Activated CD4-positive, alpha-beta memory T cell treated with anti-CD3 and anti-CD28 coated beads, Interleukin-2, amount 10 ng/mL, durations not matched to agents 7 days and 5 days (primary cell): ENCODE measurements at places on chromosomes 4 and X.
A peak's percentile ranks its signal among the peaks of the same experiment; 100 is the strongest.

DNA sequence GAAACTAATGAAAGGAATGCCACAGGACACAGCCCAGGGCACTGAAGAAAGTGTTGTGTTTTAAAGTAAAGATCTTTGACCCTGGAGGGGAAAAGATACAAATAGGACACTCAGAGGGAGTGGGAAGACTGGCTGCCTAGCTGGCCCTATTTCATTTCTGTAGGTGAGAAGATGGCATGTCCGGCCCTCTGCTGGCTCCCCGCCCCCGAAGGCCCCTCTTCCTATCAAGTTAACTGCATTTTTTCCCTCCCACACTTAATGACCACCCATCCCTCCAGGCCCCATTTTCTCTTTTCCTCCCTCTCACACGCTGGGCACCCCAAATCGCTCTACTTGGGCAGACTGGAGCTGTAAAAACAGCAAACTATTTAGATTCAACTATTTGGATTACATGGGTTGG lies 5.5 kb upstream of the TRIM75 start:
- DNase-seq = no peak

DNA sequence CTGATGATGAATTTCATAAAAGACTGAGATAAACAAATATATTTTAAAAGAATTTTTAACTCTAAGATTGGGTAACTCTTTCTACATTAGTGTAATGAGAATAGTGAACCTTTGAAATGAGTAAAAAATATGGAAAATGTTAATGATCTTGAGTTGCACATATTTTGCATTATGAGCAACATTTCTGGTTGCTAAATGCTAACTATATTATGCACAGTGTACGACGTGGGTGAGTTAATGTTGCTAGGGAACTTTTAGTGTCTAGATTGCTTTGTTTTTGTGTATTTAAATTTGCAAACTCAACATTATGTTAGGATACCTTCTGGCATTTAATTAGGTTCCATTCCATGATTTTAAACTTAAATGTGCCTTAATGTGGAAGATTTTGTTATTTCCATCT lies 612.9 kb upstream of the GALNT7 start:
- DNase-seq = no peak

- no peak for DNase-seq
These were observed 462.4 kb downstream of the TLL1 start for GRCh38 chr4:166335256-166335938.

- no peak for DNase-seq
These were observed 23.4 kb upstream of the SLC10A7 start for GRCh38 chr4:146545102-146545501.

DNA sequence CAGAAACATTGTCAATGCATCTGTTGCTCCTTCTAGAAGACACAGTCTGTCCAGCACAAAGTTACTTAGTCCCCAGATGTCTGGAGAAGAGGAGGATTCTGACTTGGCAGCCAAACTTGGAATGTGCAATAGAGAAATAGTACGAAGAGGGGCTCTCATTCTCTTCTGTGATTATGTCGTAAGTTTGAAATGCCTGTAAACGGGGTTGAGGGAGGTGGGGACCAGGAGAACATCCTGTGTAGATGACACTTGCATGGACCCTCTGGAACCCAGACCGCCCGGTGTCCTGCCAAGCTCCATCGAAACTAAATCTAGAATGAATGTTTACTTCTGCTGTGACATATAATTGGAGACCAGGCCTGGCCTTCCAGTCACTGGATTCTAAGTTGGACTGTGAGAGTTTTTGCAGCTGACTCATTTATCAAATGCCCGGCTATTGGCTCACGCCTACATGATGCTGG lies 45.0 kb upstream of the MSANTD1 start:
- DNase-seq = no peak

DNA sequence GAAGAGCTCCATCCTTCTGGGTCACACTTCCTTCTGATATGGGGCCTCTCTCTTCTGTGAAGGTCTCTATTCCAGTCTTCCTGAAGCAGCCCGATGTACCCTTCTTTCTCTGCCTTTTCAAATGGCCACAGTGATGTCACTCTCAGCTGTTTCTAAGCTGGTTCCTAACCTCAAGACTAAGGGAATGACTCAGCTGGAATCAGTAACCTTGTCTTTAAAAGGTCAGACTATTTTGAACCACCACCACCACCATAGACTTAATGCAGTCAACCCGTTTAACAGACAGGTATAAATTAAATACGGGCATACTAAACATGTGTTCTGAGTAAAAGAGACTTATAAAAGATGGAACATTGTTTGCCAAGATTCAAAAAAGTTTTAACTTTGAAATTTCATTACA lies 121.0 kb downstream of the PPA2 start:
- DNase-seq = no peak

DNA sequence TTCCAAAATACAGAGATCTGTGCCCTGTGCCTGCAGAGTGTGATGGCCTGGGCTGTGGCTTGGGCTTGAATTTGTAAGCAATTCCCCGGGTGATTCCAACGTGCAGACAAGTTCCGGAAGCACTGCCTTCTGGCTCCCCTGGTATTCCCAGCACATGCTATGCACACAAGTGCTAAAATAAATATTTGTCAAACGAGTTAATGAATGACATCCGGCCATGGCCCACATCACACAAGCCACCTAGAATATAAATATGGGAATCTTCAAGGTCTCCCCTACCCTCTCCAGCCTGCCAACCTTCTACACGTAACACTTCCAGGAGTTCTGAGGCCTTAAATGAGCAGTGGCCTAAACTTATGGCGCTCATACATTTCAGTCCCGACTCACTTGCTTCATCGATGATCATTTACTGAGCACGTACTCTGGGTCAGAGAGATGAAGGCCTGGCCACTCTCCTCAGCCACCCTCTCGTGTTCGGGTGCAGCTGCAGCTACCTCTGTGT lies 21.3 kb downstream of the DCTD start:
- no peak for DNase-seq

DNA sequence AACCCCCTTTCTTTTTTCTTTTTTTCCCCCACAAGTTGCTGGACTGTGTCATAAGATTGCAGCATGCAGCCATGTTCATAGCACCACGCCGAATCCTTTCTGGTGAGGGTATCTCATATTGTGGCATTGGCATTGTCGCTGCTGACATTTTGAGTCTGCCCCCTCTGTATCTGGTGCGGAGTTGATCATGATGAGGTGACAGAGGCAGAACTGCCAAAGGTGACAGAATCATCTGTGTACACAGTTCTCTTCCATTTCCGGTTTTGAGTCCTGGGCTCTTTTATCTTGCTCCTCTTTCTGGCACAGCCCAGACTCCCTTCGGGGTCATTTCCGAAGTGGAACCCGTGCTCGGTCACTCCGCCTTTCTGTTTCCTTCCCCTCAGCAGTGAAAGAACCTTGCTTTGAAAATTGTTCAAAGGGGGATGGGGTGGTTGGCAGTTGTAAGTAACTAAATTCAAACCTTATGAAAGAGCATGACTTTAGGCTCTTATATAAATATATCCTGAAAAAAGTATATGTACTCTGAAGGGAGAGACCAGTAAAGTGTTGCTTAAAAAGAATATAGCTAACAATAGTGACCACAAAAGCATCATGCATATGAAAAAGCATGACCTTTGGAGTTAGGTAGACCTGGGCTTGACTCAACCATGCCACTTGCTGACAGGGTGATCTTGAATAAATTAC lies 55.0 kb upstream of the BMP2K start:
- peak; percentile 29 for DNase-seq

DNA sequence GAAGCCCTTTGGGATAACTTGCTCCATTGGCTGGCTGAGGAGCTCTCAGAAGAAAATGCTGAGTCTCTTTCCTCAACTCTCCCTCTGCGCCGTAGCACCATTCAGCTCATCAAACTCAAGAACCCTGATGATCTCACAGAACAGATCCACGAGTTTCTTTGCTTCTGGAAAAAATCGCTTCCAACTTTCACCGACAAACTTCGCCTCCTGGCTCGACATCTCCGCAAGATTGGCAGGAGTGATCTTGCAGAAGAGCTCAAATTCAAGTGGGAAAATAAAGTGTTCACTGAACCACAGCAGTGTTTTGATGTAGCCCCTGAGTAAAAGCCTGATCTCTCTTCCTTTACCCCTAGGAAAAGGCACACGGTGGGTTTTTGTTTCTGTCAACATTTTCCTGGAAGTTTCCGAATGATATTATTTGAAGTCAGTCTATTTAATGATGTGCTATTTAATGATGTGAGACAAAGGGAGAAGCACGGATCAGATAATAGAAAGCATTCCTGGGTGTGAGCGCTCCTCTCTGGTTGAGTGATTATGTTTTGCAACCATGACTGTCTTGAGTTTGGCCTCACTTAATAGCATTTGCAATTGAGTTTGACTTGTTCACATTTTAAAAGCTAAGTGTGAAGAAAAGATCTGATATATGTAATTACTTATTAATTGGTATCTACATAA lies 62.2 kb downstream of the DTHD1 start:
- DNase-seq = no peak
